ENCODE measurements at places on chromosomes 2 and 18.

GRCh38 chr2:128303095-128303791, 15.4 kb downstream of the HS6ST1 start:
- DNase-seq: no peak

DNA sequence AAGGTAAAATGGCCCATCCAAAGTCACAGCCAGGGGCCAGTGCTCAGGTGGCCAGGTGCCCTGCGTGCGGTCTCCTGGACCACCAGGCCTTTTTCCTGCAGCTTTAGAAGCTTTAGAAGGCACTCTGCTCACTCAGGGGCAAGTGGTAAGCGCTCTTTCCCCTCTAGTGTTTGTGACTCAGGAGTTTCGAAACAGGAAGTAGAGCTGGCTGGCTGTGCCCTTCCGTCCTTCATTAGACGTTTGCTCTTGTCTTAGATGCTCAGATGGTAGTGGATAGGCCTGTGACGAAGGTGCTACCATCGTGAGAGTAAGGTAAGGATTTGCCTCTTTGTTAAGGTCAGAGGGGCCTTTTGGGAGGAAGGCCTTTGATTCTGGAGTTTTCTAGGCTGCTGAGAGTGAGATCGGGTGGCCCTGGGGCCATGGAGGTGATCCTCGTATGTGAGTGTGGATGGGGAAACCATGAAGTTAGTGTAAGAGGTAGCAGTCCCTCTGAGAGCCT, at the start of gene CASP8:
Gene CASP8 (plus strand): TSS at position 235 of the 499 bp plus-strand sequence. CDS start 5,951 bp downstream, outside the sequence.
- no peak for DNase-seq

DNA sequence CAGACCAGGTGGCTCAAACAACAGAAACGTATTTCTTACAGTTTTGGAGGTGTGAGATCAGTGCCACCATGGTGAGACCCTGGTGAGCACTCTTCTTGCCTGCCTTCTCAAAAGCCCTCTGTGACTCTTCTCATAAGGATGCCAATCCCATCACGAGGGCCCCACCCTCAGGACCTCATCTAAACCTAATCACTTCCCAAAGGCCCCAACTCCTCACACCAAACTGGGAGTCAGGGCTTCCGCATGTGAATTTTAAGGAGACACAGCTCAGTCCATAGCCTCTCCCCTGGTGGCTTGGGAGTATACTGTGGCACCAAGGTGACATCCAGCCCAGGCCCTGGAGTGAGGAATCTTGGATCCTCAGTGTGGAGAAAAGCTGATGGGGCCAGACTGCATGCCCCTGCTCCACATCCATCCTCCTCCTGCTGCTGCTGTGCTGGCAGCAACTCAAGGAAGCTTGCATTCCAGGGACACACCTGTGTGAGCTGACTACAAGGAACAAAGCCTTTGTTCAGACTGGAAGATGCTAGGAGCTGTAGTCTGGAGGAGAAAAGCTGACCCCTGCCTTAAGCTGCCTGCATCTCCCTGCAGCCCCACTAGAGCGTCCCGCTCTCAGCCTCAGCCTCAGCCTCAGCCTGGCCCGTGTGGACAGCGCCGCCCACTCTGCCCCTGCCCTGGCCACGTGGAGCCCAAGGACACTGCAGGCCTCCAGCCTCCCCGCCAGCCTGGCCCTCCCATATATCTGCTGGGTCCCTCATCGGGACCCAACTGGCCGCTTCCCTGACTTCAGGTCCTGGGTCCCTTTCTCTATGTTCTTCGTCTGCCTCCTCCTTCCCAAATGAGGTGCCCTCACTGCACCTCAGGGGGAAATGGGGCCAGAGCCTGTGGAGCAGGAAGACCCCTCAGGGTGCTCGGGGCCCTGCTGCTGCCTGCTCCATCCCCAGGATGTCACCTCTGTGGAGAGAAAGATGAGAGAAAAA, 87.8 kb upstream of the RAB6C start:
- DNase-seq: no peak

DNA sequence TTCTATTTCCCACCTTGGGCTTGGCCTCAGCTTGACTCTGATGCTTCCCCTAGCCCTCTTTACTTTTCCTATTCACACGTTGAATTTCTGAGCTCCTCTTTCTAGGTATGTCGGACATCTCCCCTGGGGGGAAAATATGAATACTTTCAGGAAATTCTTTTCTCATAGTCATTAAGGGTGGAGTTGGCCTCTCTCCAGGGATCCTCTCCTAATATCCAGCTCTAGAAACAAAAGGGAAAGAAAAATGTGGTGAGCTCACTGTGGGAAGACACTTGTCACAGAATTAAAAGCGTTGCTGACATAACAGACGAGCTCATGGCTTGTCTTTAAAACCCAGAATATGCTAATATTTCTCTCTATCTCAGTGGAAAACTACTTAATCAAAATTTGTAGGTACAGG, 132.7 kb upstream of the MEX3C start:
- DNase-seq: no peak

GRCh38 chr2:69734854-69735544, 6.9 kb upstream of the ANXA4 start:
- DNase-seq: no peak

DNA sequence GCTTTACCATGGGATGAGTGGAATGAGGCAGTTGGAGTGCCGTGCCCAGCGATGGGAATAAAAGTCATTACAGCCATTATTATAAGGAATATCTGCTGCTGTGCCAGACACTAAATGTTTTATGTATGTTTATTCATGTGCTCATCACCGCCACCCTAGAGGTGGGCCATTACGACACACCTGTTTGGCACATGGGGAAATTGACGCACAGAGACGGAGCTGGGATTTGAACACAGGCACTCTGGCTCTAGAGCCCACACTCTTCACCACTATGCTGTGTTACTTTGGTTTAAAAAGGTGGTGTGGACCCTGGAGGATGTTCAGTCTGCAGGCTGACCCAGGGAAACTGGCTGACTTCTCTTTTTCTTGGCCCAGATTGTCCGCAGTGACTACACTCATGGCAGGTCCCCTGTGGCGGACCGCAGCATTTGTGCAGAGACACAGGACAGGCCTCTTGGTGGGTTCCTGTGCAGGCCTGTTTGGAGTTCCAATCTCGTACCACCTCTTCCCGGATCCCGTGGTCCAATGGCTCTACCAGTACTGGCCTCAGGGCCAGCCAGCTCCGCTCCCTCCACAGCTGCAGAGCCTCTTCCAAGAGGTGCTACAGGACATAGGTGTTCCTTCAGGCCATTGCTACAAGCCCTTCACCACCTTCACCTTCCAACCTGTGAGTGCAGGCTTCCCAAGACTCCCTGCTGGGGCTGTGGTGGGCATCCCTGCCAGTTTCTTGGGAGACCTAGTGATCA, 1.6 kb downstream of the TMEM177 start:
- DNase-seq: no peak

DNA sequence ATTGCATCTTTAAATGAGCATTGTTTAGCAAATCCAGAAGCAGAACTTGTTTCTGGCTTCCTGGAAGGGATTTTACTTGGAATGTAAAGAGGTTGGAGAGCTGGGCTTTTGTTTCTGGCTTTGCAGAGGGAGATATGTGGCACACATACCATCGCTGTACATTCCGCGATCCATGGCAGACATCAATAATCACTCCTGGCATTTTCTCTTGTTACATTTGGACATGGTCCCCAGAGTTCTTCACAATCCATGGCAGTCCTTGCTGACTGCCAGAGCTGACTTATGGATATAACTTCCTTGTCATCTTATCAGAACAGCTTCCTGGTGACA, 445.6 kb upstream of the SPRED2 start:
- no peak for DNase-seq

DNA sequence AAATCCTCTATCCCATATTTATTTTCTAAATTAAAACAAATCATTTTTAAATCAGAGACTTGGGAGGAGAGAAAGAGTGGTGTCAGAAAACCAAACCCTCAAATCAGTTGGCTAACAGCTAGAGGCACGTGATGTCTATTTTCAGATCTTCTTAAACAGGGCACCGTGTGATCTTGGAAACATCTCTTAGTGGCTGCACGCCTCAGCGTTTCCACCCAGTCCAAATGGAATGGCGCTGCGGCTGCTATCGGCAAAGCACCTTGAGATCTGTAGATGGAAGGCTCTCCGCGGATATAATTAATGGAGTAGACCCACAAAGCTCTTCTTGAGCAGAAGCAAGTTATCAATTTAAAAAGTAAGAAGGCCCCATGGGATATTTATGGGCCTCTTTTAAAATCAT, 50.0 kb downstream of the NRP2 start:
- no peak for DNase-seq

DNA sequence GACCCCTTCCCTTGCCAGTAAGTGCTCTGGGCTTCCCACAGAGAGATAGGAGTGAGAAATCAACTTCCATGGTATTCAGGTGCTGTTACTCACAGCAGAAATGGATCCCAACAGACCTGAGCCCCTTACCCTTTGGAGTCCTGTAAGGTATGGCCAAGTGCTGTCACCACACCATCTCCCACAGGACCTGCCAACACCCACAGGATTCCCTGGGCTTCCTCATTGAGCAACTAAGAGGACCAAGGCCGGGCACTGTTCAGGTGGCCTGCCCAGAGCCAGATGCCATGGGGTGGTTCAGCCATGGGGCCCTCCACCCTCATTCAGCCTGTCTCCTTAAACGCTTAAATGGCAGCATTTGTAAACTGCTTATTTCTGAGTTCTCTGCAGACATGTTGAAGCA, 166.2 kb downstream of the TRIM43 start:
- DNase-seq: no peak

DNA sequence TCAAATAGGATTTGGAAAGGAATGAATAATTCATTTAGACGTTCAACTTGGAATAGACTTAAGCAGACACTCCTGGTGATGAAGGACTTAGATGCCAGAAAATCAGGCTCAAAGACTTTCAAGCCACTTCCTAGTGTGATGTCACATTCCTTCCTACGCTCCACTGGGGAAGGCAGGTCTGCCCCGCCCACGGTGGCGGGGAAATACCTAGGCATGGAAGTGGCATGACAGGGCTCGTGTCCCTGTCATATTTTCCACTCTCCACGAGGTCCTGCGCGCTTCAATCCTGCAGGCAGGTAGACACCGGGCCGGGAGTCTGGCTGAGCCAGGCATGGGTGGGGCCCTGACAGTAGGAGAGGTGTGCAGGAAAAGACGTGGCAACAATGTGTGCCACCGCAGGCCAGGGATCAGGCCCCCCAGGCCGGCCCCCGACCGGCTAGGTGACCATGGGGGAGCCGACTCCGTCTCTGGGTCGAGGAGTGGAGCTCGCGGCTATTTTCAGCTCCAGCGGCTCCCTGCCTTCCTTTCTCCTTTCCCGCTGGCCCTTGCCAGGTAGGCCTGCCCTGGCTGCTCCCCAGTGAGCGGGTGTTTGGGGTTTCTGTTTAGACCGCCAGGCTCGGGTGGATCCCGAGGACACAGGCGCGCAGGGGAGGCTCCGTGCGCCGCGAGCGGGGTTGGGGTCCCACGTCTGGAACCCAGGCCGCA, at the start of gene IL1RL2:
Gene IL1RL2 (plus strand): TSS at position 233 of the 705 bp plus-strand sequence. CDS start 845 bp downstream, outside the sequence.
- no peak for DNase-seq

- no peak for DNase-seq
Measured at GRCh38 chr2:148103946-148104345, 83.1 kb downstream of the MBD5 start.

- no peak for DNase-seq
Measured at GRCh38 chr2:26475832-26476501, 2.0 kb downstream of the OTOF start.

DNA sequence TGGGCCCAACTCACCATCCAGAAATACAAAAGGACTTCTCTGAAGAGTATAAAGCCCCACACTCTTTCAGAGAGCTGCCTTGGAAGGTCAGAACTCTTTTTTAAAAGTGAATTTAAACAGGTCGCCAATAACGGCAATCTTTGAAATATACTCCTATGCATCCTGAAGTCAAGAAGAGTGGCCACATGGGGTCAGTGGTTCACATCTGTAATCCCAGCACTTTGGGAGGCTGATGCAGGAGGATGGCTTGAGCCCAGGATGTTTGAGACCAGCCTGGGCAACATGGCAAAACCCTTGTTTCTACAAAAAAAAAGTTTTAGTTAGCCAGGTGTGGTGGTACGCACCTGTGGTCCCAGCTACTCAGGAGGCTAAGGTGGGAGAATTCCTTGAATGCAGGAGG, 68.1 kb upstream of the FZD7 start:
- no peak for DNase-seq

- no peak for DNase-seq
Measured at GRCh38 chr2:86039178-86039962, 66.3 kb downstream of the POLR1A start.

DNA sequence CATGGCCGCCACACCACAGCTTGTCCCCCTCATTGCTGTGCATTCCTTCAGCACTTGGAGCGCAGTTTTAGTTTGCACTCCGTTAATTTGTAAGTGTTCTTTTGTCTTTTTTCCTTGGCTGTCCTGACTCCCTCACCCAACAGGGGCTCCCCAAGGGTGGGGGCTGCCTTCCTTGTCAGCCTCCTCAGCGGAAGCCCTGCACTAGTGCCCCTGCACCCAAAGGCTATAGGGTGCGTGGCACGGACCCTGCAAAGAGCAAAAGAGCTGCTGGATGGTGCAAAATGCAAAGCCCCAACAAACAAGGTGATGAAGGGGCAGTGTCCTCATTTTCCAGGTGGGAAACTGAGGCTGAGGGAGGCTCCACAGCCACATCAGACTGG, 46.8 kb downstream of the EMX1 start:
- no peak for DNase-seq

DNA sequence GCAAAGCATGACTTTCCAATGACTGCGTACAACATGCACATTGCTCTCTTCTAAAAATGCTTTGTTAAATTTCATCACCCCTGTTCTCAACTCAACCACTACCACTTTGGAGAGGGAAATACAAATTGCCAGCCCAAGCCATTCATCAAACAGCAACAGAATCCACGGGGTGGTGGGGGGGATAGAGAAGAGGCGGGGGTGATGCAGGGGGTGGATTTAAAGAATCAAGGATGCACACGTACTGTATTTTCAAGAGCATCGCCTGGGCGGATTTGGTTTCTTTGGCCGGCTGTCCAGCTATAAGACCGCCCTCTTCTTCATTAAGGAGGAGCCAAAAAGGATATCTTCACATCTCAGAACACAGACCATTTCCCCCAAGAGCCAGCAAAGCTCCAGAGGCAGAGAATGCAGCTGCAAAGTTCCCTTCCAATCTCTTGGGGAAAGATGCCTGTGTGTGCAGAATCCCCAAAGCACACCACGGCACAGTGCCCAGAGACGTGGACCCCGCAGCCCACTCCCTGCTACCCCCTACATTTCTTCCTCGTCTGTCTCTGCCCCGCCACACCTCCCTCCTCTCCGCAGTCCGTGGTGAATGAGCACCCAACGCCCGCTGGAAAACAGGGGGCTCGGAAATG, 977 bp downstream of the SLC8A1 start:
- no peak for DNase-seq

- no peak for DNase-seq
Measured at GRCh38 chr2:158781353-158781961, 13.7 kb upstream of the DAPL1 start.

DNA sequence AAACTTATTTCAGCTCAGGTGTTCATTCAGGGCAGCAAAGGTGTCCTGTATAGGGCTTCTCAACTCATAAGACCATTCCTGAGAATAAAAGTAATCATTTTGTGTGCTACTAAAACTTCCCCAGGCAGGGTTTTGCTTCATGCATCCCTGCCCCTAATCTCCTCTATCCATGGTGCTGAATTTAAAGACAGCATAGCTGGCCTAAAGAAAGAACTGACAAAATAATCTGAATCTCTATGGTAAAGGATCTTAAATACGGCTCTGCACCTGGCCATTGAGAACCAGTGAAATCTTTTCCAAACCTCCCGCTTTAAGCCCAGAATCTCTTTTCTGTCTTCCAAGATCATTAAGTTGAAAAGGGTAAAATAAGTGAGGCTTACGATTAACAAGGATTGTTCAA, 292.1 kb upstream of the KLHL29 start:
- no peak for DNase-seq

- DNase-seq: no peak
Measured at GRCh38 chr2:11077411-11077810, 77.9 kb upstream of the SLC66A3 start.

- no peak for DNase-seq
Measured at GRCh38 chr2:96575785-96576456, 39.4 kb downstream of the ARID5A start.

Data from GM06990 (cell line).